HuH-7.5 (cell line): ENCODE measurements at places on chromosomes 12 and 14.

- no peak for DNase-seq
Observed at GRCh38 chr12:56713345-56713744, 11.8 kb downstream of the NACA start.

DNA sequence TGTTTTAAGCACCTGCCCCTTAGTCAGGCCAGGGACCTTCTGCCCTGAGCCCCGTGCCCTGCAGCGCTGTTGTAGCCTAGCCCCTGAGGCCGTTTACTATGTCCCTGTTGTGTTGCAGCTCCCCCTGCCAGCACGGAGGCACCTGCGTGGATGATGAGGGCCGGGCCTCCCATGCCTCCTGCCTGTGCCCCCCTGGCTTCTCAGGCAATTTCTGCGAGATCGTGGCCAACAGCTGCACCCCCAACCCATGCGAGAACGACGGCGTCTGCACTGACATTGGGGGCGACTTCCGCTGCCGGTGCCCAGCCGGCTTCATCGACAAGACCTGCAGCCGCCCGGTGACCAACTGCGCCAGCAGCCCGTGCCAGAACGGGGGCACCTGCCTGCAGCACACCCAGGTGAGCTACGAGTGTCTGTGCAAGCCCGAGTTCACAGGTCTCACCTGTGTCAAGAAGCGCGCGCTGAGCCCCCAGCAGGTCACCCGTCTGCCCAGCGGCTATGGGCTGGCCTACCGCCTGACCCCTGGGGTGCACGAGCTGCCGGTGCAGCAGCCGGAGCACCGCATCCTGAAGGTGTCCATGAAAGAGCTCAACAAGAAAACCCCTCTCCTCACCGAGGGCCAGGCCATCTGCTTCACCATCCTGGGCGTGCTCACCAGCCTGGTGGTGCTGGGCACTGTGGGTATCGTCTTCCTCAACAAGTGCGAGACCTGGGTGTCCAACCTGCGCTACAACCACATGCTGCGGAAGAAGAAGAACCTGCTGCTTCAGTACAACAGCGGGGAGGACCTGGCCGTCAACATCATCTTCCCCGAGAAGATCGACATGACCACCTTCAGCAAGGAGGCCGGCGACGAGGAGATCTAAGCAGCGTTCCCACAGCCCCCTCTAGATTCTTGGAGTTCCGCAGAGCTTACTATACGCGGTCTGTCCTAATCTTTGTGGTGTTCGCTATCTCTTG is 7.6 kb downstream of the DLK1 start:
- no peak for DNase-seq

DNA sequence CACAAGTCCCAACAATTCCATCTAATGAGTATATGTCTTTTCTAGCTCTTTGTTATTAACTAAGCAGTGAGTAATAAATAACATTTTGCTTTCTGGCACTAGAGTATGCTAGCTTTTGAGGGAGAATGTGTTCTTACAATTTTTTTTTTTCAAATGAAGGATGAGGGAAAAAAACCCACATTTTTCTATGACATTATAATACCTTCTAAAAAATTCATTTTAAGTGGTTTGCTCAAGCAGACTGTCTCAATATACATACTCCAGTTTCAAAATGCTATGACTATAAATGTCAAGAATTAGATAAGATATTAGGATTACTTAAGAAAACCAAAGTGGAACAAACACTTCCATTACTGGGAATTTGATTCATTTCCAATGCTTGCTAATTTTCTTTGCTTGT is 394.6 kb downstream of the C12orf75 start:
- no peak for DNase-seq

DNA sequence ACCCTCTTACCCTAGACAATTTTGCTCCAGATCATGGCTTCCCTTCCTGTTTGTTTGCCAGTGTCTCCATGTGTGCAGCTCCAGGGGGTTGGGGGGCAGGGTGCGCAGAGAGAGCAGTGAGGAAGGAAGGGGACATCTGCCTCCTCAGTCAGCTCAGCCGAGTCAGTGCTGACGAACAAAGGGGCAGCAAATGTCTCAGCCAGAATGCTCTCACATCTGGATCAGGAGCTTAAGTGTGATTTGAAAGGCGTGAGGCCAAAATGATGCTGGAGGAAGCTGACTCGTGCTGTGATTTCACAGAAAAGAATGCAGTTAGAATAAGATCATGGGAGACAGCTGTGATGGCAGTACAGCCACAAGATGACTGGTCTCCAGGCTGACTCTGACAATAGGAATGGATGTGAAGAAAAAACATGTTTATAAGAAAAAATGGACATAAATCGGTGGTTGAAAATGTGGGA is 27.1 kb upstream of the CDK17 start:
- DNase-seq = no peak

DNA sequence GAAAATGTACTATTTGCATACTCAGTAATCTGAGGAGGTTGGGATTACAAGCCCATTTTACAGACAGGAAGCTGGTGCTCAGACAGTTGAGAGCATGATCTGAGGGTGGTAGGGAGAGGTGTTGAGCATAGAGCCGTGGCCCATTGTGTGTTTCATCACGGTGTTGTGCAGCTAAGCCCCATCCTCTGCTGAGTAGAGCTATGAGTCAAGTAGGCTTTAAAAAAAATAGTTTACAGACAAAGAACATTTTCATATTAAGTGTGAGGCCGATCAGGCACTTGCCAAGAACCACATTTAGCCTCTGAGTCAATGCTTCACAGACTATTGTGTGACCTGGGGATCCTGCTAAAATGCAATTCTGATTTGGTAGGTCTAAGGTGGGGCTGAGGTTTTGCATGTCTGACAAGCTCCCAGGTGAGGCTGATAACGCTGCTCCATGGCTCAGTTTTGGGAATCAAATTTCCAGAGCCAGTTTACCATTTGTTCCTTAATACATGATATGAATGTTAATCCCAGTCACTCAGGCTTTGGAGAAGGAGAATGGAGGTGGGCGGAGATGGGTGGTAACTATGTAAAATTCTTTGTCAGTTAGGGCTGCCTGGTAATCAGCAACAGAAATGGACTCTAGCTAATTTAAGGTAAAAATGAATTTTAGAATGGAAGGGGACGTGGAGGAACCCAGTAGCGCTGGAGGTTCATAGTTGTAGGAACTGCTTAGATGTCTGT is 22.2 kb downstream of the ZNF664 start:
- no peak for DNase-seq

- no peak for DNase-seq
Observed at GRCh38 chr12:75190846-75191245, 18.8 kb downstream of the KCNC2 start.

- no peak for DNase-seq
Observed at GRCh38 chr12:32789446-32789845, 33.7 kb upstream of the YARS2 start.

GRCh38 chr14:23827100-23827892 is 126.3 kb upstream of the DHRS4 start:
- DNase-seq = no peak

GRCh38 chr12:113840401-113841042 is 125.6 kb downstream of the RBM19 start:
- DNase-seq = no peak

DNA sequence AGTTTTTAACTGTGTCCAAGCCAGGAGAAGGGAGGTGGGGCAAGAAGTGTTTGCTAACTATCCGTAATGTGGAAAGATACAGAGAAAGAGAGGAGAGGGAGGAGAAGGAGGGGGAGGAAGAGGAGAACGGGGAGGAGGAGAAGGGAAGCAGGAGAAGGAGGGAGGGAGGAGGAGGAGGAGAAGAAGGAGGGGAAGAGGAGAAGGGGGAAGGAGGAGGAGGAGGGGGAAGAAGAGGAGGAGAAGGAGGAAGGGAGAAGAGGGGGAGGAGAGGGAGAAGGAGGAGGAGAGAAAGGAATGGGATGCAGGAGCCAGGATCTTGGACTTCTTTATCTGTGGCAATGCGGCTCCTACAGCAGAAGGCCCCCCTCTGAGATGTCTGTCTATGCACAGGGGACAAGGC is 510.3 kb upstream of the CCDC196 start:
- no peak for DNase-seq

DNA sequence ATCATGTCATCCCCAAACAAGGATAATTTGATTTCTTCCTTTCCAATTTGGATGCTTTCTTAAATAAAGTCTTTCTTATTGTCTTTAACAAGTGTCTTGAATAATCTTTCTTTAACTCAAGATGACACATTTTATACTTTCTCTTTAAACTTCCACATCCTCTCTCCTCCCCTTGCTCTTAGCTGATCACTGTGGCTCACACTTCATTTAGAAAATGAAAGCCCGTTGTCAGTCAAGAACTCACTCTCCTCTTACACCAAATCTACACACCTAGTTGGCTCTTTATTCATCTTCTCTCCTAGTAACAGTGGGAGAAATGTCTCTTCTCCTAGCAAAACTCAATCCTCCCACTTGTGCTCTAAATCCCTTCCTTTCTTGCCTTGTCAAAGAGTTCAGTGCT is 10.4 kb upstream of the RMST start:
- no peak for DNase-seq

DNA sequence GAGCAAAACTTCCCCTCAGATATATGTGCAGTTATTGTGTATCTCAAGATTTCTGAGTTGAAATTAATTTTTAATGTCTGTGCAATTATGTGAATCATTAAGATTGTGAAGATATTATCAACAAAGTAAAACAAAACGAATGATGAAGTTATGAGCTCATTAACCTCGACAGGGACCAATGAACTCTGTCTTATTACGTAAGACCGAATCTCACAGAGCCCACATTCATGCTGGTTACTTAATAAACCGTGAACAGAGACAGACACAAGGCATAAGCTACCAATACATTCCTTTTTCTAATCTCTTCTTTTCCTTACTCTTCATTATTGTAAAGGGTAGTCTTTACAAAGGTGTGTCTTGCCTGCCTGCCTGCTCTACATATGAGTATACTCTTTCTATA is 568.7 kb downstream of the RPS29 start:
- DNase-seq = no peak
